ENCODE measurements at places on chromosomes 7 and 10.

DNA sequence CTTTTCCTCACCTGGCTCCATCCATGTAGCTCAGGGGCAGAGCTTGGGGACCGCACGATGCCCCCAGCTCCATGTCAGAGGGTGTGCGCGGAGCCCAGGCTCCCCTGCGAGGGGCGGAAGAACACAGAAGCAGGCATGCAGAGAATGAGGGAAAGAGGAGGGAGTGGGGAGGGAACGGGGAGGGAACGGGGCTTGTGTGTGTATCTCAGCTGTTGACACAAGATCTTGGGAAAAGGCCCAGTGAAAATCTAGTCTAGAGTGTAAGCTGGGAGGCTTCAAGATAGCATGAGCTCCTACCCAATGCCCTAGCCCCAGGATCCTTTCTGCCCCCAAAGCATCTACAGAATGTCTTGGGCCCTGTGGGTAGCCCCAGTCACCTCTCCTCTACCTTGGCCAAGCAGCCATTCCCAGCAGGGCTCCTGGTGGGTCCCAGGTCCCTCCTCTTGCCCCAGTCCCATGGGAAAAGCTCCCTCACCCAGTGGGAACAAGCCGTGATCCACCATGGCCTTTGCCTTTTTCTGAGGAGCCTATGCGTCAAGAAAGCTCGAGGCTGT is 25.1 kb upstream of the NDST2 start:
- DNase-seq: no peak

DNA sequence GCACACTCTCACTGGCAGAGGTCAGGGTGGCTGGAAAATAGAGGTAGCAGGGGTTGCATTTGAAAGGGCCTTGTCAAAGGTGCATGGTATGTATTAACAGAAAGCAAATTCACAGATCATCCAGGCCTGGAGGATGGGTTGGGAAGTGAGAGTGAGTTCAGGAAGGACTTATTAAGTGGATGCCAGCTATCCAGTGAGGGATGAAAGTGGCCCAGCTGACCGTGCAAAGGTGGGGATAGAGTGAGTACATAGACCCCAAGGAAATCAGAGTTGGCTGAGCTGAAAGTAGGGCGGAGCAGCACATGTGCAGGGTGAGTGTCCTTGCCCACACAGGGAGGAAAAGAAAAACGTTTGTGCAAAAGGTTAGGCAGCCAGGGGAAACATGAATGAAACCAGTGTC is 58.1 kb downstream of the HECW1 start:
- DNase-seq: no peak

DNA sequence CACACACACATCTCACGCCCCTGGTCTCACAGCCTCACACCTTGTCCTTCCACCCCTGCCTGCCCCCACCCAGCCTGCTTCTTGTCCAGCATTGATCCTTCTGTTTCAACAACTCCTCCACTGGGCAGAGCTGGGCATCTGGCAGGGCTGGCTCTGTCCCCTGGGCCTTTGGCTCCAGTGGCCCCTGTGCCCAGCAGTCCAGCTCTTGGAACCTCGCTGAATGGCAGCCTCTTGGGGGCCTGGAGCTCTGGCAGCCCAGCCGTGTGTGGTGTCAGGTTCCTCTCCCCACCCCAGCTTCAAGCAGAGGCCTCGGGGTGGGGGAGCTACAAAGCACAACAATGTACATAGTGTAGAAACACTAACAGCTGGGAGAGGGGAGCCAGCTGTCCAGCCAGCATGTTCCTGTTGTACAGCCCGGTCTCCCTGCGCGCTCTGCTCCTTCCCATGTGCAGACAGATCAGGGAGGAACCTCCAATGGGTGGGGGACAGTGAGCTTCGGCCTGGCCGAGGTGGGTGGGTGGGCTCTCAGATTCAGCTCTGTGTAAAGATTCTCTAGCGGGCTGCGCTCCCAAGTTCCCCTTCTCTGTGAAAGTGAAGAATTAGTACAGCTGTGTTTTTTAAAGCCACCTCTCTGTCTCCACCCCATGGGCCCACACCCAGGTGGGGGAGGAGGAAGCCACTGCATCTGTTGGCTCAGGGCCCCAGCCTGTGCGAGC is 19.4 kb downstream of the ZMIZ2 start:
- DNase-seq: peak; percentile 61

GRCh38 chr7:36130236-36130945 is 22.7 kb upstream of the EEPD1 start:
- DNase-seq: no peak
